ENCODE measurements at places on chromosomes 7 and 10.

DNA sequence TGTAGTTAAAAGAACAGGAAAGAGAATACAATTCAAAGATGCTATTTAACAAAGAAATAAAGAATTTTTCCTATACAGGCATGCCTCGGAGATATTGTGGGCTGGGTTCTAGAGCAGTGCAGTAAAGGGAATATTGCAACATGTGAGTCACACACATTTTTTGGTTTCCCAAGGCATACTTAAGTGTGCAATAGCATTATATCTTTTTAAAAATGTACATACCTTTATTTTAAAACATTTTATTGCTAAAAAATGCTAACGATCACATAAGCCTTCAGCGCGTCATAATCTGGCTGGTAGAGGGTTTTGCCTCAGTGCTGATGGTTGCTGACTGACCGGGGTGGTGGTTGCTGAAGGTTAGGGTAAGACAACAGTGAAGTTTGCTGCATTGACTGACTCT is 54.4 kb downstream of the ESYT2 start:
- DNase-seq = no peak

GRCh38 chr7:18458830-18459229 is 36.7 kb upstream of the HDAC9 start:
- DNase-seq = no peak

DNA sequence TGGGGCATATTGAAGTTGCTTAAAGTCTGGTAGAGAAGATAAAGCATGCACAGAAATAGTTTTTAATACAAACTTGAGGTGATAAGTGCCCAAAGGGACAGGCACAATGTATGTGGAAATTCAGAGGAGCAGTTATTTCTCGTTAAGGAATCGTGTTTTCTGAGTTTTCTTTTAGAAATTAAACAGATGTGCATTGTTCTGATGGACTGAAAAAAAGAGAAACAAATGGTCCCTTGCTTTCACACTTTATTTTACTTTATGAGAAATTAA is 45.6 kb downstream of the CNNM2 start:
- no peak for DNase-seq

- DNase-seq = no peak
Observed at GRCh38 chr10:72814099-72814790, 79.3 kb upstream of the OIT3 start.

Measured in stimulated activated CD8-positive, alpha-beta memory T cell treated with anti-CD3 and anti-CD28 coated beads, Interleukin-12 subunit alpha, Interleukin-12 subunit beta, amount 100 ng/mL, for 1 hour (primary cell).